ENCODE measurements at places on chromosomes 6 and 20. TPM values are rescaled to one million over a fixed set of nuclear protein-coding genes. Genes with fewer than 3 reads are reported as not detected.

GRCh38 chr20:10731190-10731965 is 57.6 kb upstream of the JAG1 start:
- H3K36me3 ChIP-seq = no peaks in the 10 kb centered on the region
- no peaks in the 10 kb centered on the region for H3K27me3 ChIP-seq
- H3K4me3 ChIP-seq = no peak overlapping the region
- no peak overlapping the region for H3K27ac ChIP-seq
- peaks cover 13% of the 10 kb centered on the region for H3K4me1 ChIP-seq

- no peak overlapping the region for H3K4me3 ChIP-seq
- no peaks in the 10 kb centered on the region for H3K4me1 ChIP-seq
- H3K27me3 ChIP-seq = no peaks in the 10 kb centered on the region
- no peaks in the 10 kb centered on the region for H3K36me3 ChIP-seq
- no peak overlapping the region for H3K27ac ChIP-seq
- no peak for DNase-seq
Observed at GRCh38 chr6:156863504-156863903, 86.3 kb downstream of the ARID1B start.

DNA sequence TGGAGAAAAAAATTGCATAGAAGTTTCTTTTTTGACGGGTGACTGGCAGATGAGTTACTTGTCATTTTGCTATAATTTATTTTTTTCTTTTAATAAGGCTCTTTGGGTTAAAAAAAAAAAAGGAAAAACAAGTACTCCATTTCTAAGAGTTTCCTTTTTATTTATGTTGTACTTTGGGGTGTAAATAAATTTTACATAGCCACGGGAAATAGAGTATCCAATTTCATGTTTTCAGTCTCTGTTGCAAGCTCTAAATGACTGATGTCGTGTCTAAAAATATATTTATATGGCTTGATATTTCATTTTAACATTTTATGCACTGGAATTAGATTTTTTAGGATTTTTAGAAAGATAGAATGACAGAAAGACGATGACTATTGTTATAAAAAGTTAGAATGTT is 3.4 kb downstream of the EYA4 start:
- H3K27me3 ChIP-seq = peaks cover 21% of the 10 kb centered on the region
- H3K36me3 ChIP-seq = no peaks in the 10 kb centered on the region
- H3K4me3 ChIP-seq = no peak overlapping the region
- H3K4me1 ChIP-seq = peaks cover 24% of the 10 kb centered on the region
- no peak overlapping the region for H3K27ac ChIP-seq

- H3K27ac ChIP-seq = no peak overlapping the region
- H3K27me3 ChIP-seq = no peaks in the 10 kb centered on the region
- H3K4me1 ChIP-seq = no peaks in the 10 kb centered on the region
- no peak overlapping the region for H3K4me3 ChIP-seq
- DNase-seq = no peak
Observed at GRCh38 chr6:11804135-11804534, 25.5 kb upstream of the ADTRP start.

GRCh38 chr6:5818959-5819358 is 187.8 kb downstream of the NRN1 start:
- H3K36me3 ChIP-seq = no peaks in the 10 kb centered on the region
- no peaks in the 10 kb centered on the region for H3K4me1 ChIP-seq
- no peak overlapping the region for H3K4me3 ChIP-seq
- DNase-seq = no peak

Gene PKHD1
- total RNA-seq = under 0.01 TPM

DNA sequence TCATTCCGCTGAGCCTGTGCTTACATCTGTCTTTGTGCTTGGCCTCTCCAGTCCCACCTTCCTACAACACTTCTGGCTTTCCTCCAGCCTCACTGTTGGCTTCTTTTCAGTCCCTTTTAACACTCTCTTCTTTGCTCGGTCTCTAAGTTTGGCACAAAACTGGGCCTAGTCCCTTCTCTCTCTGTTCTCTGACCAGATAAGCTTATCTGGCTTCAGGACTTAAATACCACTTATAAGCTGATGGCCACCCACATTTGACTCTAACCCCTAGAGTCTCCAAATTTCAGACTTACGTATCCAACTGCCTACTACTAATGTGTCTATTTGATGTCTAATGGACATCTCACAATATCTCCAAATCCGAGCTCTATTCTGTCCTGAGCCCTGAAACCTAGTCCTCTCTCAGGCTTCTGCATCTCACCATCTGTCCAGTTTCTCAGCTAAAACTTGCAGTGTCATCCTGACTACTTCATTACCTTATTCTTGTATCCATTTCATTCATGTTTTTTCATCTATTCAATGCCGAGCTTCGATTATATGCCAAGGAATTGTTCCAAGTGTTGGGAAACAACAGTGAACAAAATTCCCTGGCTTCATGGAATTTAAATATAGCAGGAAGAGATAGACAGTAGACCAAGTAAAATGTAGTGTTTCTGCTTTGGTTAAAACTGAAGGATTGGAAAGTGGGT is 40.1 kb downstream of the TBPL1 start:
- H3K27me3 ChIP-seq = no peaks in the 10 kb centered on the region
- H3K4me3 ChIP-seq = no peak overlapping the region
- no peaks in the 10 kb centered on the region for H3K36me3 ChIP-seq
- peaks cover 24% of the 10 kb centered on the region for H3K4me1 ChIP-seq
- peak overlapping the region; percentile 6 for H3K27ac ChIP-seq
- no peak for DNase-seq

GRCh38 chr20:43653966-43654365 is 12.9 kb upstream of the MYBL2 start:
- no peaks in the 10 kb centered on the region for H3K27me3 ChIP-seq
- DNase-seq = no peak
- H3K36me3 ChIP-seq = no peaks in the 10 kb centered on the region
- no peak overlapping the region for H3K4me3 ChIP-seq
- no peak overlapping the region for H3K27ac ChIP-seq

DNA sequence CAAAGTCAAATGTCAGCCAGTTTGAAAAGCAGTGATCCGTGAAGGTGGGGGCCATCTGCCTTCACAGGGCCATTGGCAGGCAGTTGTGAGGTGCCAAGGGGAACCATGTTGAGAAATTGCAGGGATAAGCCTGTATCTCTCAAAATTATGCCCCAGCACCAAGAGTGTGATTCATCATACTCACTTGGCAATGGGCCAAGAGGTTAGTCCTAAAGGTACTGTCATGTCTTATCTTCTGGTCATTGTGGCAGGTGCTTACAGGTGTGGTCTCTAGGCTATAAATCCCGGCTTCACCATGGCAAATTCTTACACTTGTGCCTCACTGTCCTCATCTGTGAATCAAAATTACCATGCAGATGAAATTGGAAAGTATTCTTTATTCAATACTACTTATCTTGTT is 150.7 kb upstream of the LAMP5 start:
- no peak for DNase-seq
- peaks cover 14% of the 10 kb centered on the region for H3K4me1 ChIP-seq
- no peak overlapping the region for H3K4me3 ChIP-seq
- H3K36me3 ChIP-seq = no peaks in the 10 kb centered on the region
- no peaks in the 10 kb centered on the region for H3K27me3 ChIP-seq
- no peak overlapping the region for H3K27ac ChIP-seq

All from sigmoid colon (tissue), 7 donors.